Activated CD4-positive, alpha-beta T cell treated with anti-CD3 and anti-CD28 coated beads, Interleukin-10, Interleukin-2, amounts not matched to agents 100 ng/mL and 50 ng/mL, durations not matched to agents 16 hours and 8 hours (primary cell): ENCODE measurements at places on chromosomes 1 and 21.
A peak's percentile ranks its signal among the peaks of the same experiment; 100 is the strongest.

- no peak for DNase-seq
Measured at GRCh38 chr1:34354367-34354766, 177.7 kb downstream of the C1orf94 start.

- peak; percentile 17 for DNase-seq
Measured at GRCh38 chr1:203480525-203481084, 5.0 kb downstream of the PRELP start.

DNA sequence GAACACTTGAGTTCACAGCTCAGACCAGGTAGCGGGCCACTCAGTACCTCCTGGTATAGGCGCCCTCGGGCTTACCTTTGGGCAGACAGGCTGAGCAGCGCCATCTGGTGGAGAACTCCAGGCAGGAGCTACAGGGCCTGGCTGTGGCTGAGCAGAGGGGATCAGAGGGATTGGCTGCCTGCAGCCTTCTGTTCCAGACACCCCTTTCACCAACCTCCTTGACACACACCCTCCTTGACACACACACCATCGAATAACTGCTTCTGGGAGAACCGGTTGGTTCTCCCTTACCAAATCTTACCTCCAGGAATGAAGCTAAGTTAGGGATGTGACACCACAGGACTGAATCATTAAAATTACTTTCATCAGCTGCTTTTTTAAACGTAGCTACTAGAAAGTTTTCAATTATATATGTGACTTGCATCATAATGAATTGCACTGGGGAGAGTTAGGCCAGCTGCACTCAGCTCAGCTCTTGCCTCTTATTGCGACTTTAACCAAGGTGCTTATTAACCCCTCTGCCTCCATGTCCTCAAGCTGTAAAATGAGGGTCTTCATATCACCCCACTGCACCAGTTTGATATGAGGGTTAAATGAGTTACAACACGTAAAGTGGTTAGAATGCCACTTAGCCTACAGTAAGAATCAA, 6.6 kb downstream of the LIN28A start:
- peak; percentile 88 for DNase-seq

DNA sequence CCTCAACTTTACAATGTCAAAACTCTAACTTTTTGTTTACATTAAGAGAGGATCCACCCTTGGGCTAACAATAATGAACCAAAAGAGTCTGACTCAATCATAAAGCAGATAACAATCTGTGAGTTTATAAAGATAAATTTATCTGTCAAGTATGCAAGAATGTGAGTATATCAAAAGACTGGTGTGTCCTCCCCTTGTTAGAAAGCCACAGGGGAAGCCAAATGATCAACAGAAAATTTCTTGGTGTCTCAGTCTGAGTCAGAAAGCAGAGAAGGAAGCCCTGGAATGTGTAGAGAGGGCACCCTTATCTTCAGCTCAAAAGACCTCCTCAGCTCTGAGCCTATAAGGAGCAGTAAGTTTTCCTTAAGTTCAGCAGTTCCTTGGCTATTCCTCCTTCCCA, 13.9 kb upstream of the PDIK1L start:
- peak; percentile 53 for DNase-seq

- DNase-seq: no peak
Measured at GRCh38 chr1:113887402-113888175, at the start of gene BCL2L15. Gene BCL2L15 (minus strand): TSS chr1:113887581. CDS start chr1:113887375, 206 bp downstream.

GRCh38 chr21:42063571-42064521, 7.3 kb upstream of the UMODL1 start:
- DNase-seq: peak; percentile 58

DNA sequence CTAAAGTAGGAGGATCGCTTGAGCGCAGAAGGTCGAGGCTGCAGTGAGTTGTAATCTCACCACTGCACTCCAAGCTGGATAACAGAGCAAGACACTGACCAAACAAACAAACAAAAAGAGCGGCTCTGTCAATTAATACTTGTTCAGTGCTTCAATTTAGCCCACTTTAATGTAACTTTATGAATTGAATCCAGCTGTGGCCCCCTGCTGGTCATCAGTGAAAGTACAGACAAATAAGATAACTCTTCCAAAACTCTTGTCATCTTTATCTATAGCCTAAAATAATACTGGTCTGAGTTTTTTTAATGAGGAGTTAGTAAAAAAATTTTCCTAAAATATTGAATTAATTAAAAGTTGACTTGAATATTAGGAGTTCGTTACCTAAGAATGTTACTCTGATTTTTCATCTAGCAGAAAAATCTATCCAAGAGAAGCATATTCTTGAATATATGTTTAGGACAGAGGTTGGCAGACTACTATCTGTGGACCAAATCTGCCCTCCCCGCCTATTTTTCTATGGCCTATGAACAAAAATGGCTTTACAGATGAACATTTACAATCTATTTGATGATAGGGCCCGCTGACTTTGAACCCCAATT, 26.1 kb downstream of the ATP5PF start:
- DNase-seq: peak; percentile 50

- no peak for DNase-seq
Measured at GRCh38 chr1:230226007-230226800, 159.2 kb downstream of the GALNT2 start.

GRCh38 chr1:234920136-234920842, 208.3 kb downstream of the TOMM20 start:
- no peak for DNase-seq

GRCh38 chr1:206635978-206636345, 626 bp downstream of the DYRK3 start:
- DNase-seq: peak; percentile 12
